ENCODE measurements at places on chromosomes 7 and 10. TPM values are rescaled to one million over a fixed set of nuclear protein-coding genes. Genes with fewer than 3 reads are reported as not detected.
A peak's percentile ranks its signal among the peaks of the same experiment; 100 is the strongest.

- no peak overlapping the region for H3K4me3 ChIP-seq
- H3K27me3 ChIP-seq, result no peaks in the 10 kb centered on the region
- no peaks in the 10 kb centered on the region for H3K36me3 ChIP-seq
- H3K27ac ChIP-seq, result no peak overlapping the region
- DNase-seq, result no peak
These were observed 326.0 kb downstream of the RPS24 start for GRCh38 chr10:78359640-78360091.

DNA sequence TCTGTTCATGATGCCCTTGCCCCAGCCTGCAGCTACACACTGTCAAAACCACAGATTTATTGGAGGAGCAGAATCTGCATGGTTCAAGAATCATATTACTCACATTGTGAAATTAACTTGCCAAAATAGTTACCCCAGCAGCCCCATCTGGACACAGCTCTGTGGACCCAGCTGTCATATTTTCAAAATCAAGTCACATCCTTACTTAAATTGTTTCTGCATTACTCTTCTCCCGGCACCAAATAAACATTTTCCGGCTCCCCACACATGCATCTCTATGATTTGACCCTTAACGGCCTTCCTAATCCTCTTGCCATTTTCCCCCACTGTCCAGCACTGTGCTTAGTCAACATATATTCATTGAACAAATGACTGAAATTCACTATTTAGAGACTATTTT lies 43.8 kb upstream of the GPR26 start:
- H3K27ac ChIP-seq, result no peak overlapping the region
- H3K27me3 ChIP-seq, result peaks cover 9% of the 10 kb centered on the region
- no peaks in the 10 kb centered on the region for H3K36me3 ChIP-seq
- no peak for DNase-seq

DNA sequence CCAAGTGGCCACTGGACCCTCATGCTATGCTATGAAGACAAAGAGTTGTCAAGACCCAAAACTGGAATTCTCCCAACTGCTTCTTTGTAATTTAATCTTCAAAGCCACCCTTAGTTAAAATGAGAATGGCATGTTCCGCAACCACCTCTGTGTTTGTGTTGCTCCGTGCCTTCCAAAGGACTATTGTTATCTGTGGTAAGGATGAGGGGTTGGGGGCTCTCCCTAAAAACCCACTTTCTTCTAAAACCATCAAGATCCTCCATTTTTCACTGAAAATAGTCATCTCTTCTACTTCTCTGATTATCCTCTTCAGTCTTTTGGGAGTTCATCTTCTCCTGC lies 222.1 kb upstream of the AOAH start:
- H3K4me1 ChIP-seq, result peaks cover 13% of the 10 kb centered on the region
- H3K27me3 ChIP-seq, result no peaks in the 10 kb centered on the region
- DNase-seq, result no peak
- H3K4me3 ChIP-seq, result no peak overlapping the region
- H3K27ac ChIP-seq, result no peak overlapping the region

GRCh38 chr7:98339043-98339442 lies 57.6 kb downstream of the BRI3 start:
- no peaks in the 10 kb centered on the region for H3K4me1 ChIP-seq
- no peaks in the 10 kb centered on the region for H3K36me3 ChIP-seq
- DNase-seq, result no peak

- H3K4me3 ChIP-seq, result no peak overlapping the region
- peak; percentile 37 for DNase-seq
- peaks cover 36% of the 10 kb centered on the region for H3K27me3 ChIP-seq
- H3K4me1 ChIP-seq, result peaks cover 5% of the 10 kb centered on the region
These were observed 5.8 kb downstream of the KNDC1 start for GRCh38 chr10:133165556-133166503.

DNA sequence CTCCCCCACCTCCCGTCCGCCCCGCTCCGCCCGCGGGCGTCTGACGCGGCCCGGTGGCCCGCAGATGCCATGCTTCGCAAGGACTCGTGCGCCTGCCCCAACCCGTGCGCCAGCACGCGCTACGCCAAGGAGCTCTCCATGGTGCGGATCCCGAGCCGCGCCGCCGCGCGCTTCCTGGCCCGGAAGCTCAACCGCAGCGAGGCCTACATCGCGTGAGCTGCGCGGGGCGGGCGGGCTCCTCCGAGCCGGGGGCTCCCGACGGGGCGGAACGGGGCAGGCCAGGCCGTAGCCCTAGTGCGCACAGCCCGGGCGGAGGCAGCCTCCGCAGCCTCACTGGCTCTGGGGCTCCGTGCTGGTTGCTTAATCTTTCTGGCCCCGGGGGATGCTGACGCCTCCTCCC lies 2.8 kb downstream of the ASIC3 start:
- H3K27ac ChIP-seq, result no peak overlapping the region
- H3K4me3 ChIP-seq, result no peak overlapping the region
- H3K4me1 ChIP-seq, result peaks cover 13% of the 10 kb centered on the region
- H3K36me3 ChIP-seq, result no peaks in the 10 kb centered on the region
- DNase-seq, result peak; percentile 72
- H3K27me3 ChIP-seq, result peaks cover 14% of the 10 kb centered on the region

DNA sequence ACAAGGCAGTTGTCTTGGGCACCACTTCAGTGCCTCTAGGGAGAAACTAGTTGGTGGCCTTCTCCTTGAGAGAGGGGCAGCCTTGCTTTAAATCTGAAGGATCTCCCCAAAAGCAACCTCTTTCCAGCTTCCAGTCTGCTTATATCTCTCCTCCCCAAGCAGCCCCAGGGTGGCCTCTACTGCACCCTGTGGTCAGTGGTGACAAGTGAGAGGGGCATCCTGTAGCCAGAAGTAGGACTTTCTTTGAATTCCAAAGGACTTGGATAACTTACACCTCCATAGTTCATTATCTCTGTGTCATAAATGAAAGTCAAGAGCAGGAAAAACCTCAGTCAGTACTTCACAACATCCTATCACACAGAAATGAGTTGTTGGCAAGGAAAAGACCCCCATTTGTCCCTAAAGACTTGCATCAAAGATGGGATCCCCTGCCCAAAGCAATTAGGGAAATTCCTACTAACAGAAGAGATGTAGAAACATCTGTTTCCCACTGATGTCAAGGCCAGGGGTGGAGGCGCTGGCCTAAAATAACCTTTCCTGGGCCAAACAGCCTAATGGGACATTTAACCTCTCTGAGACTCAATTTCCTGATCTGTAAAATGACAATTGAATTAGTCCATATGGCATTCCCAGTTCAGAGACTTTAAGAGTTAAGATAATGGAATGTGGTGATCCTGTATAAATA lies 44.0 kb upstream of the ANKRD1 start:
- peaks cover 14% of the 10 kb centered on the region for H3K4me1 ChIP-seq
- no peak overlapping the region for H3K27ac ChIP-seq
- no peaks in the 10 kb centered on the region for H3K27me3 ChIP-seq
- no peaks in the 10 kb centered on the region for H3K36me3 ChIP-seq
- H3K4me3 ChIP-seq, result no peak overlapping the region

GRCh38 chr7:157613575-157614322 lies 276.9 kb downstream of the DNAJB6 start:
- H3K27me3 ChIP-seq, result peaks cover 4% of the 10 kb centered on the region
- H3K27ac ChIP-seq, result no peak overlapping the region
- DNase-seq, result no peak
- H3K4me1 ChIP-seq, result no peaks in the 10 kb centered on the region
- H3K4me3 ChIP-seq, result peak overlapping the region; percentile 56
- no peaks in the 10 kb centered on the region for H3K36me3 ChIP-seq

DNA sequence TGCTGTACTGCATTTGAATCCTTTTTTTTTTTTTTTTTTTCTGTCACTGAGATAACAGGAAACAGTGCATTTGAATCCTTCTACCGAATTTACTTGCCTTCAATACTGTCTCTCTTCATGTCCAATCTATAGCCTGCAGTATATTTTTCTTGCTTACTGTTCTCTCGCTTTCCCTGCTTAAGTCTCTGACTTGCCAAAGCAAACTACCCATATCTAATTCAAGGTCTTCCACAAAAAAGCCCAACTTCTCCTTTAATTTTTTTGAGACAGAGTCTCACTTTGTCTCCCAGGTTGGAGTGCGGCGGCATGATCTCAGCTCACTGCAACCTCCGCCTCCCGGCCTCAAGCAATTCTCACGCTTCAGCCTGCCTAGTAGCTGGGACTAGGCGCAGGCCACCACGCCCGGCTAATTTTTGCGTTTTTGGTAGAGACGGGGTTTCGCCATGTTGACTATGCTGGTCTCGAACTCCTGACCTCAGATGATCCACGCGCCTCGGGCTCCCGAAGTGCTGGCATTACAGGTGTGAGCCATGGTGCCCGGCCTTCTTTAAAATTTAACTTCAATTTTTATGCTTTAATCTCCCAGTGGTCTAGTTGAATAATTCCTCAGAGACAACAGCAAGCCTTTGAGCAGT lies 882 bp downstream of the PDCD11 start:
- peak overlapping the region; percentile 99 for H3K4me3 ChIP-seq
- H3K4me1 ChIP-seq, result peaks cover 36% of the 10 kb centered on the region
- DNase-seq, result no peak

- DNase-seq, result no peak
- no peak overlapping the region for H3K27ac ChIP-seq
- H3K36me3 ChIP-seq, result no peaks in the 10 kb centered on the region
- no peaks in the 10 kb centered on the region for H3K27me3 ChIP-seq
- H3K4me1 ChIP-seq, result no peaks in the 10 kb centered on the region
- H3K4me3 ChIP-seq, result no peak overlapping the region
These were observed 174.3 kb downstream of the SNX10 start for GRCh38 chr7:26466007-26466406.

GRCh38 chr7:95319570-95319969 lies 4.8 kb downstream of the PON1 start:
- no peak overlapping the region for H3K4me3 ChIP-seq
- H3K27me3 ChIP-seq, result peaks cover 3% of the 10 kb centered on the region

- peak overlapping the region; percentile 71 for H3K4me3 ChIP-seq
- peaks cover 9% of the 10 kb centered on the region for H3K36me3 ChIP-seq
- H3K27ac ChIP-seq, result peak overlapping the region; percentile 81
- DNase-seq, result no peak
- peaks cover 5% of the 10 kb centered on the region for H3K27me3 ChIP-seq
These were observed 3.4 kb downstream of the PALD1 start for GRCh38 chr10:70481831-70482530.

- H3K4me1 ChIP-seq, result peaks cover 73% of the 10 kb centered on the region
- H3K27ac ChIP-seq, result peak overlapping the region; percentile 78
- no peaks in the 10 kb centered on the region for H3K27me3 ChIP-seq
- no peak for DNase-seq
- peaks cover 10% of the 10 kb centered on the region for H3K36me3 ChIP-seq
These were observed 17.5 kb downstream of the PWWP2B start for GRCh38 chr10:132414402-132415016.

DNA sequence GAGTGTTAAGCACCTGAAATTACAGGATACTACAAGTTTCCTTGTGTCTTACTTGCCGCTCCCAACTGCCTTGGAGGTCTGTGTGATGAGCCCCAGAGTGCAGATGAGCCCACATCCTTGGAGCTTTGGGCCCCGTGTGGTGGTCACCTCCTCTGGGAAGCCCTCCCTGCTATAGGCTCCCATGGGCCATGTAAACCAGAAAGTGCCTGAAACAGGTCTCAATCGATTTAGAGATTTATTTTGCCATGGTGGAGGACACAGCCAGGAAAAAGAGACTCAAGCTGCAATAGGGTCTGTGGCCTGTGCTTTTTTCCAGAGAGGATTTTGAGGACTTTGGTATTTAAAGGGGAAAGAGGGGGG lies 89.4 kb upstream of the KCTD7 start:
- no peak overlapping the region for H3K4me3 ChIP-seq
- H3K27ac ChIP-seq, result no peak overlapping the region
- peaks cover 14% of the 10 kb centered on the region for H3K36me3 ChIP-seq
- H3K27me3 ChIP-seq, result no peaks in the 10 kb centered on the region

DNA sequence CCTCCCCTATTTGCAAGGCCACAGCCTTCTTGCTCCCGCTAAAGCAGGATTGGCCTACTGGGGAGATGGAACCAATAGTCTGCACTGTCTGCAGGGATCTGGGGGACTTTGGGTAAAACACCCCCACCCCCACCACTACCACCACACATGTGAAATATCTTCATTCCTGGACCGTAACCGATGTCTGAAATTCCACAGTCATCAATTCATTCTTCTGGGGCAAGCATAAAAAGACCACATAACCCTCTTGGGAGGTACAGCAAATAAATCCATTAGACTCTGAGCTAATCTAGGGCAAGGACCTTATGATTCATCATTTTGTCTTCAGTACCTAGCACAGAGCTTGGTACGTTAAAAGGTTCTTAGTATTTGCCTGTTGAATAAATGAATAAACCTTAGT lies 307.8 kb downstream of the GPAM start:
- no peaks in the 10 kb centered on the region for H3K36me3 ChIP-seq
- DNase-seq, result no peak
- no peak overlapping the region for H3K27ac ChIP-seq
- no peaks in the 10 kb centered on the region for H3K4me1 ChIP-seq
- no peak overlapping the region for H3K4me3 ChIP-seq
- no peaks in the 10 kb centered on the region for H3K27me3 ChIP-seq

GRCh38 chr10:104209575-104210198 lies 22.5 kb downstream of the CFAP43 start:
- no peak overlapping the region for H3K27ac ChIP-seq
- no peak for DNase-seq
- no peaks in the 10 kb centered on the region for H3K27me3 ChIP-seq
- no peaks in the 10 kb centered on the region for H3K36me3 ChIP-seq

DNA sequence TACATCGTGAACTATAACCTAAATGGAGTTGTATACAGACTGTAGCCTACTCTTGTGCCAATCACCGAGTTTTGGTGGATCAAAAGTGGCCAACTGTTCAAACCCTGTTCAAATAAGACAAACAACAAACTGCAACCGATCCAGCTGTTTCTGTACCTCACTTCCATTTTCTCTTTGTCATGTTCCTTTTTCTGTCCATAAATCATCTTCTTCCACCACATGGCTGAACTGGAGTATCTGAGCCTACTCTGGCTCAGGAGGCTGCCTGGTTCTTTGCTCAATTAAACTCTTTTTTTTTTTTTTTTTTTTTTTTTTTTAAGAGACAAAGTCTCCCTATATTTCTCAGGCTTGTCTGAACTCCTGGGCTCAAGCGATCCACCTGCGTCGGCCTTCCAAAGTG lies 59.0 kb upstream of the NPVF start:
- H3K27me3 ChIP-seq, result no peaks in the 10 kb centered on the region
- H3K36me3 ChIP-seq, result no peaks in the 10 kb centered on the region
- no peak overlapping the region for H3K27ac ChIP-seq
- H3K4me3 ChIP-seq, result no peak overlapping the region
- no peak for DNase-seq

GRCh38 chr7:134374291-134374690 lies 57.6 kb upstream of the SLC35B4 start:
- H3K4me1 ChIP-seq, result peaks cover 3% of the 10 kb centered on the region
- no peak overlapping the region for H3K27ac ChIP-seq
- H3K36me3 ChIP-seq, result no peaks in the 10 kb centered on the region

The EPO gene
- total RNA-seq, result not detected

The UPK3BL2 gene
- total RNA-seq, result 26.9 TPM

The PODXL gene
- total RNA-seq, result 116 TPM

The GPR37 gene
- total RNA-seq, result 0.59 TPM

The CYP3A4 gene
- not detected for total RNA-seq

The GOLGA7B gene
- 1.0 TPM for total RNA-seq

The RPEL1 gene
- total RNA-seq, result 0.30 TPM
